ENCODE measurements at places on chromosomes 4 and X.

GRCh38 chr4:174256277-174256713 is 27.2 kb downstream of the FBXO8 start:
- no peak for DNase-seq

GRCh38 chr4:95599777-95600400 is 51.1 kb upstream of the UNC5C start:
- DNase-seq = no peak

GRCh38 chrX:3143043-3143799 is 102.0 kb downstream of the ARSF start:
- no peak for DNase-seq

GRCh38 chr4:38084877-38085711 is 124.9 kb downstream of the PTTG2 start:
- no peak for DNase-seq

- DNase-seq = no peak
Observed at GRCh38 chr4:27043200-27043599, 182.6 kb downstream of the STIM2 start.

DNA sequence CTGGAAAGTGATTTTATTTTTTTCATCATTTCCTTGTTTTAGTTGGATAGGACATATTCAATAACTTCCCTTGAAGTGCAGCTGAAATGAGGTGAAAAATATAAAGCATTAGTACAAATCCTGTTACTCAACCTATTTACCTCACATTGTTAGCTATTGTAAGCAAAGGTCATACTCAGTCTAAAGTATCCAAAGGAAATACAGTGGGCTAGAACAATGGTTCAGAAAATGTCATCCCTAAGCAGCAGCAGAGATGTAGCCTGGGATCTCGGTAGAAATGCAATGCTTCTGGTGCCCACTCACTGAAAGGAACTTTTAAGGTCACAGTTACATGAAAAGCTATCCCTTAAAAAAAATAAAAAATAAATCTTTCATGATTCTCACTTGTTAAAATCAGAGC is 300.6 kb downstream of the PPP4R3C start:
- DNase-seq = no peak

- DNase-seq = no peak
Observed at GRCh38 chrX:119189595-119189994, 46.5 kb upstream of the PGRMC1 start.

- peak; percentile 46 for DNase-seq
Observed at GRCh38 chr4:153207567-153207966, 3.3 kb downstream of the TRIM2 start.

DNA sequence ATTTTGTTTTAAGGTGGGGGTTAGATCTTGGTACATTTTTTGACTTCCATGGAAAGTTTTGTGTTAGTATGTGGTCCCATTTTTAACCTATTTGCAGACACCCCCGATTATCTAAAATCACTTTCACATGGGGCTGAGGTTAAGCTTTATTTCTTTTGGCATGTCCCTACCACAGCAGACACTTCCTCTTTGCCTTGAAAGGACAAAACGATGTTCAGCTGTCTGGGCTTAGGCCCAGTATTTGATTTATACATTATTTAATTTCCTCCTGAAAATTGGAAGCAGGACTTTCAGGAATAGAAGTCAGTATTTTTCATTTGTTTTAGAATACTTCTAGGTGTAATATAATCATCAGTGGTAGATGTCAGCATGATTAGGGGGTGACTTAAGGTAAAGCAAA is 112.4 kb upstream of the SPRY1 start:
- no peak for DNase-seq

DNA sequence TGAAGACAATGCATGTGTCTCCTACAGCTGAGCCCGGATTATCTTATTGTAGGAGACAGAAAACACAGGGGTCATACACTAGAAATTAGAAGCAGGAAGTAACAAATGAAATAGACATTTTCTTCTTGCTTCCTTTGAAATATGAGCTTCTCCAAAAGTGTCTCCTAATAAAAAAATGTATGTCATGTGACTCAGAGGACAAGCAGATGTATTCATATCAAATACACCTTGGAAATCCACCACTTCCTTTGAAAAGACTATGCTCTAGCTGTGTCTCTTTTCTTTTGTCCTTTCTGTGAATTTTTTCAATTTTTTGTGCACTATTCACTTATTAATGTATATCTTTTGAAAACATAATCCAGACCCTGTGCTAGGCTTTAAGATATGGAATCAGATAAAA is 1906.2 kb downstream of the C4orf33 start:
- no peak for DNase-seq

GRCh38 chrX:154357205-154357604 is 17.2 kb downstream of the FLNA start:
- no peak for DNase-seq

DNA sequence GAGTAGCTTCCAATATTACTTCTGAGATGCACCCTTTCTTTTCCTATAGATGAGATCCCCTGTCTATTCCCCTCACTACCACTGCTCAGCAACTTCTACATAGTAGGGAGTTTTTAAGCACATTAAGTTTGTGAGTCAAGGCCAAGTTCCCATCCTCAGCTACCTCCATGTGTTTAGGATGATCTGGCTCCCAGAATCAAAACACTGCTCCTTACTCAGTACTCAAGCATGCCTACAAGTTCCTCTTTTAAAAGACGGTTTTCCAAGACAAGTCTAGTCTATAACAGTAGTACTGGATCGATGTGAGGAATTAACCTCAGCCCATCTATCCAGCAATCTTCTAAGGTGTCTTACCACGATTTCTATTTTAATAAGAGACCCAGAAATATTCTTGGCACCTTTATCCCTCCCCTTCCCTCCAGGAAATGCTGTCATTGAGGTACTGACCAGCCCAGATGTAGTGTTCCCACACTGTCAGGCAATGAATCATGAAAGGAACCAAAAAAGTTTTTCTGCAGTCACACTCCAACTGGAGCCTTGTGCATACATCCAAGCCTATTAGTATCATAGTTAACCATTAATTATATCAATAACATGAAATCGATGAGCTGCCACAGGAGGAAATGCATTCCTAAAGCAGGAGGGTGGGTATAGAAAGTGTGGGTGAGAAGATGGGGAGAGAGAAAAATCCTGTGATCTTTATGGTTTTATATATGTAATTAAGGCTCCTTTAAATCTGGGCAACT is 29.6 kb downstream of the AREG start:
- DNase-seq = no peak

DNA sequence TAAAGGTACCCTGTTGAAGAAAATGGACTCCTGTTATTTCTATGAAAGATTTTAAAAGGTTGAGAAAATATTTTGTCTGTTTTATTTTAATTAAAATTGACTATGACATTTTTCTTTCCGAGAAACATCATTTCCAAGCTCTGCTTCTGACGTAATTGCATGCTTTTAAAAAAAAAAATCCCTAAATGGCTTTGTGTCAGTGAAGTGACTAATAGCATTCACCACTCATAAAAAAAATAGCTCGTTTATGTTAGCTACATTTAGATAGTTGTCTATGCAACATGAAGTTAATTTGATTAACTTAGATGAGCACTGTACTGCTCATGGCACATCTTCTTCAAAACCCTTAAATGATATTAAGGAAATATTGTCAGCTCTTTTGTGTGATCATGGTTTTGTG is 105.1 kb upstream of the KLHL13 start:
- DNase-seq = no peak

- DNase-seq = no peak
Observed at GRCh38 chr4:111127841-111128240, 505.0 kb upstream of the PITX2 start.

- no peak for DNase-seq
Observed at GRCh38 chrX:25019707-25020390, 4.1 kb upstream of the ARX start.
